Stimulated activated CD4-positive, alpha-beta T cell treated with anti-CD3 and anti-CD28 coated beads, Interleukin-12 subunit alpha, Interleukin-12 subunit beta, amount 100 ng/mL, for 24 hours (primary cell): ENCODE measurements at places on chromosomes 2 and 18.

GRCh38 chr2:177192788-177193187, 19.8 kb upstream of the HNRNPA3 start:
- no peak for DNase-seq

DNA sequence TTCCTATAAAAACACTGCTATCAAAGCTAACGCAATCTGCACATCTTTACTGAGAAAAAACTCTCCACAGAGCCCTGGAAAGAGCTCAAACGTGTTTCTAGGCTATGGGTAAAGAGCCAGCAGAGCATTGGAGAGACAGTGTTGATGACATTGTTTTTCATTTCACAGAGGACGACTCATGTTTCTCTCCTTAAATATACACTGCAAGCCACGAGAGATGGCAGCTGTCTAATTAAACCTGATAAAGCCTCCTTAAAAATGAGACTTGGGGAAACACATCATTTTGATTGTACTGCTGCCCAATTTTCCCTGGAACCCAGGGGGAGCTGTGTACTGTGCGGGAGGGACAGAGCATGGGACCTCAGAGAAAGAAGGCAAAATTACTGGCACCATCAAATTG, 294.3 kb upstream of the SETBP1 start:
- no peak for DNase-seq

GRCh38 chr2:230770804-230771203, 58.2 kb downstream of the CAB39 start:
- DNase-seq: no peak

- no peak for DNase-seq
Observed at GRCh38 chr2:36374585-36374984, 19.0 kb downstream of the CRIM1 start.

DNA sequence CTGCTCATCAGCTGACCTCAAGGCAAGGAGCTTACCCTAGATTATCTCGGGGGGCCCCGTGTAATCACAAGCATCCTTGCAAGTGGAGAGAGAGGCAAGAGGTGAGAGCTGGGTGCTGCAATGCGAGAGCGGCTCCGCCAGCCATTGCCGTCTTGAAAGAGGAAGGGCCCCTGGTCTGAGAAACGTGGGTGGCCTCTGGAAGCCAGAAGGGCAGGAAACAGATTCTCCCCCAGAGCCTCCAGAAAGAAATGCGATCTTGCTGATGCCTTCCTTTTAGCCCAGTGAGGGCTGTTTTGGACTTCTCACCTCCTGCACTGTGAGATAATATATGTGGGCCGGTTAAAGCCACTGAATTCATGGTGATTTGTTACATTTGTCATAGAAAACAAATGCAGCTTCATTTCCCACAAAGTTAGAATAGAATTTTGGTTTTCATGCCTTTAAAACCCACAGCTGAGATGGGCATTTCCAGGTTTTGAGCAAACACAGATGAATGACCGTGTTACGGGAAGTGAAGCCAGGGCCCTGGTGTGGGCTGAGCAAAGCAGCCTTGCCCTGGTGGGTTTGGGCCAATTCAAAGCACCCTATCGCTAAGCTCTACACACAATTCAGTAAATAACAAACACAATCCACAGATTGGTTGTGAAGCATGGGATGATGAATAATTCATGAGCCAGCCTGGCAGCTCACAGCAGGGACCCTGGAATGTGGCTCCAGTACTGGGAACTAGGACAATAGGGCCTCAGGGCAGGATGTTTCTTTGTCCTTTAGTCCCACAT, 319.9 kb upstream of the HS6ST1 start:
- no peak for DNase-seq

- DNase-seq: no peak
Observed at GRCh38 chr2:103401621-103402020, 639.8 kb downstream of the TMEM182 start.

- no peak for DNase-seq
Observed at GRCh38 chr2:176291809-176292283, 22.6 kb downstream of the MTX2 start.

- no peak for DNase-seq
Observed at GRCh38 chr2:45957533-45958227, 306.2 kb downstream of the PRKCE start.

DNA sequence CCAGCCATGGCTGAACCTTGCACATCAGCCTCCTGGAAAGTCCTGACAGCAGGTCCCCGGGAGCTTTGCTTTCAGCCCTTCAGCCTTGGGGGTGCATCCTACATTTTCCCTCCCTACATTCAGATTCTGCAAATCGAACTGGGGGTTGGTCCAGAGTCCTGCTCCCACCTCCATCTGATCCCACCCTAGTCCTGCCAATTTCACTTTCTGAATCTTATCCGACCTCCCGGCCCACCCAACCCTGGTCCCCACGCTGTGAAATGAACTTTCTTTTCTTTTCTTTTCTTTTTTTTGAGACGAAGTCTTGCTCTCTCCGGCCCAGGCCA, 47.8 kb upstream of the ODC1 start:
- DNase-seq: no peak

DNA sequence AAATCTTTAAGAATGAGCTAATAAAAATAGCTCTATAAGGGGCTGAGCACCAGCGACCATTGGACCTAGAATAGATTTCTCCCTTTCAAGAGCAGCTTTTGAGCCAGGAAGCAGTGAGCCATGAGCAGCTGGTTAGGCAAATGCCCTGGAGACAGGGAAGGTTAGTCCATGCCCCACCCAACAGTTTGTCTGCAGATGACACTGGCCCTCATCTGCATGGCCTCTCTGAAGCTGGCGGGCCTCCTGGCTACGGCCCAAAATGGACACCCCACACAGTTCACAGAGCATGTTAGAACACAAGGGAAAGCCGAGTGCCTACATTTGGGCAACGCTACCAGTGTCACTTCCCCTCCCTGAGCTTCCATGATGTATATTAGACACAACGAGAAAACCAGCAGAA, 201.1 kb downstream of the MGAT5 start:
- DNase-seq: no peak

GRCh38 chr2:209424199-209424701, 403 bp downstream of the MAP2 start:
- no peak for DNase-seq

GRCh38 chr2:37415128-37415820, 70.8 kb downstream of the QPCT start:
- no peak for DNase-seq

- no peak for DNase-seq
Observed at GRCh38 chr2:74104839-74105238, 42.9 kb downstream of the BOLA3 start.

GRCh38 chr2:112047537-112048235, 7.4 kb upstream of the TMEM87B start:
- no peak for DNase-seq

GRCh38 chr2:176390276-176391147, 121.3 kb downstream of the MTX2 start:
- no peak for DNase-seq

GRCh38 chr2:35099342-35099741, 1256.2 kb upstream of the CRIM1 start:
- DNase-seq: no peak

DNA sequence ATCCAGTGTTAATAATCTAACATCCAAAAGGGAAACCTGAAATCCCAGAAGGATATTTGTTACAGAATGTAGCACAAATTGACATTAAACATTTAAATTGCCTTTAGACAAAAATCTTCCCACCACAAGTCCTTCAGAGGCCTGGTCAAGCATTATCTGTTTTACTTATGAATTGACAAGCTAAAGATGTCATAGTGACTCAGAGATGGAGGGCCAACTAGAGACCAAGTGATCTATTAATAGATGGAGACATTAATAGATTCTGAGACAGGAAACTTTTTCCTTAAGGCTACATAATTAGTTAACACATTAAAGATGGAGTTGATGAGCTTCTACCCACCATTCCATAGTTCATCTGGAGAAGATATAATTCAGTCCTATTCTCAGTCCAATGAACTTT, 526.2 kb downstream of the IRS1 start:
- DNase-seq: no peak

GRCh38 chr18:63350230-63350629, 16.8 kb downstream of the KDSR start:
- no peak for DNase-seq

GRCh38 chr18:36576339-36576738, 252.5 kb downstream of the TPGS2 start:
- DNase-seq: no peak

DNA sequence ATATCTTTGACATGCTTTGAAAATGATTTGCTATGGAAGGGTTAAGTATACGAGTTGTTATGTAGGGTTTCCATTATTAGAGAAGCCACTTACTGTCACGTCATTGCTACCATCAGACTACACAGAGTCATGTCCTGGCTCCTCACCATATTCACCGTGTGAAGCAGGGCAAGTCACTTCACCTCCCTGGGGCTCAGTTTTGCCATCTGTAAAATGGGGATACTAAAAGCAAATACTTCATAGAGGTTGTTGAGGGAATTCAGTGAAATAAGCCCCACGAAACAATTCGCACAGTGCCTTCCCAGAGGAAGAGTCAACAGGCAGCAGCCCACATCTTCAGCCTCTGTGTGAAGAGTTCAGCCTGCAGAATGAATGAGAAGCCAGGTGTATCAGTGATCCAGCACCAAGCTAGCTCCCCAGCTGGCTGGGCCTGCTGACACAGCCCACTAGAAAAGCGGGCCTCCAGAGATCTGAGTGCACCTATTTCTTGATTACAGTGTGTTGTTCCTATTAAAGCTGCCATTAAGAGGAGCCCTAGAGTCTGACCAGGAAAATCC, 3.4 kb downstream of the DIPK1C start:
- no peak for DNase-seq
